ENCODE measurements at places on chromosomes 16 and 17.

GRCh38 chr17:63446753-63447470 lies 806 bp upstream of the CYB561 start:
- no peak for DNase-seq

GRCh38 chr16:65283181-65283651 lies 161.4 kb upstream of the CDH11 start:
- no peak for DNase-seq

- no peak for DNase-seq
Observed at GRCh38 chr16:84725481-84726078, 25.8 kb downstream of the USP10 start.

DNA sequence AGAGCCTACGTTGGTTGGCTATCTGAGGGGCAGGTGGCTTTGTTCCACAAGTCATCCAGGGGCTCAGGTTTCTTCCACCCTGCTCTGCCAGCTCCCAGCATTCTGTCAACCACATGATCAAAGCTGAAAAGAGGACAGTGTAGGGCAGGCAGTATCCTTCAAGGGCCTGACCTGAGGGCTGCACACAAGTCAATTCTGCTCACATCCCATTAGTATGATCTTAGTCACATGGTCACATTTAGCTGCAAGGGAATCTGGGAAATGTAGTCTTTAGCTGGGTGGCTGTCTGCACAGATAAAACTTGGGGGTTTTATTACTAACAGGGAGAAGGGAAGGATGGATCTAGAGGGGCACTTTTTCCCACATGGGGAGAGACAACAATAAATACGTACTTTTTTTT lies 97.3 kb downstream of the SALL1 start:
- DNase-seq = no peak

DNA sequence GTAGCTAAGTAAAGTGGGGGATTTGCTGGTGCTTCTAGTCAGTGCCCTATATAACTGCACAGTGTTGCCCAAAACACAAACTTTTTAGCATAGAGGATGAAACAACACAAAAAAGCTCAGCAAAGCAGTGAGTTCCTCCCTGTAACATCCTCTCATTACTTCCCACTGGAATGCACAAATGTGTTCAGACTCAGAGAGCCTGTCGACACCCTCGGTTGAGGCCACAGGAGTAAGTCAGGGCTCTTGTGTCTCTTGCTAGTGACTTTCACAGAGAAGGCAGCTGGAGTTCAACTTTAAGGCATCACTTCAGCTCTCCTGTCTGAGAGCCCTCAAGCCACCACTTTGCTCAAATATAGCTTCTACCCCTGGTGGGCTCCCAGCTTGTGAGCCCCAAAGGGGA lies 107.2 kb upstream of the NETO2 start:
- no peak for DNase-seq

GRCh38 chr17:17514993-17515933 lies 19.1 kb upstream of the RASD1 start:
- DNase-seq = no peak

- DNase-seq = no peak
Observed at GRCh38 chr16:50261160-50261706, 5.1 kb upstream of the ADCY7 start.

GRCh38 chr17:3921006-3921405 lies 4.7 kb upstream of the P2RX1 start:
- no peak for DNase-seq

DNA sequence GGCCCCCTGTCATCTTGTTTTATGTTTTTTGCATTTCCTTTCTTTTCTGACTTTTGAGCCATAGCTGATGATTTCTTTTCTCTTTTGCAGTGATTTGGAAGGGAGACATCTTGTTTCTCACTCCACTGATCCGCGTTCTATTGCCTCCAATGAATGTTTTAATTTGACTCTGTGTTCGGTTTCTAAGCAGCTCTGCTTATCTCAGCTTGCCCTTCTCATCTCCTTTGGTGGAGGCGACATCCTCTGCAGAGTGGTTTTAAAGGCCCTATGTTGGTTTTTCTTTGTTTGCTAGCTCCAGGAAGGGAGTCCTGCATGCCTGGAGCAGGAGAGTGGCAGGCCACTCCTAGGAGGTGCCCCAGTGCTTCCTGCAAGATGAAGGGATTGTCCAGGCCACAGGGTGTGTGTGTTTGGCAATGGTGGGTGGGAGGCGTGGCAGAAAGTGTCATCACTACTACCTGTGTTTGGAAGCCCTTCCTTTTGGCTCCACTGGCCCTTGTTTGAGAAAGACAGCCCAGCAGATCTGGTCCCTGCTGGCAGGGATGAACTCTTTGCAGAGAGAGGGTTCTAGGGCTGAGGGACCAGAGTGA lies 13.6 kb downstream of the SMPD3 start:
- DNase-seq = no peak

DNA sequence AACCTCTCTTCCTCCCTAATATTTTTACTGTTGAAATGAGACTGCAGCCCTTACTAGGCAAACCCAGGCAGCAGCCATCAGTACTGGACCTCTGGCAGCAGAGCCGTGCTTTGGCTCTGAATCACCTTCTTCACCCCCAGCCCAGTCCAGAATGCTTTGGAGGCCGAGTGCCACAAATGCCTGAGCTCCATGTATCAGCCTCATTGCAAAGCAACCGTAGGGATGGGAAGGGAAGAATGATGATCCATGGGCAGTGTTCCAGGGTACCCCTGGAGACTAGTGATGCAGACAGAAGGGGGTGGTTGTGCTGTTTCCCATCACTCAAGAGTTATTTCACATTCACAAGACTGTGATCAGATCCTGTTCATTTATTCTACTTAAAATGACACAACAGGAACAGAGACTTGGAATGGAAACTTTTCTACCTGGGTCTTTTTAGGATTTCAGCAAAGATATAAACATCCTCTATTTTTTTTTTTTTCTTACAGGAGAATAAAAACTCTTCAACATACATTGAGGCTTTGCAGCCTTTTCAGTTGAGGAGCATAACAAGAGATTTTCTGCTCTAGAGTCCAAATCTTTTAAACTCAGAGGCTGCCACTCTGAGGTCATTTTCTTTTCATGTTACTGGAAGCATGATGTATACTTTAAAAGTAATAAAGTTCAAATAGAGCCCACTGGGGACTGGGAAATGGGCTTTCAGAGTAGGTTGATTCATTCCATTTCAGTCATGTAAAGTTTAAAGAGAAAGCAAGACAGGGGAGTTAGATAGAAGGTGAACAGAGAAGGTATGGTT lies 138.3 kb downstream of the KCNJ2 start:
- no peak for DNase-seq

GRCh38 chr16:85642762-85643358 lies 29.7 kb downstream of the GSE1 start:
- DNase-seq = peak; percentile 63

GRCh38 chr16:73154063-73154870 lies 106.3 kb upstream of the ZFHX3 start:
- DNase-seq = no peak

- DNase-seq = no peak
Observed at GRCh38 chr17:42844761-42845555, 578 bp downstream of the AOC2 start.

GRCh38 chr16:18983565-18984434 lies at the start of gene TMC7:
Gene TMC7, plus strand, starts transcription at chr16:18983934. Its CDS starts 130 bp downstream, at chr16:18984064.
- DNase-seq = peak; percentile 63

GRCh38 chr17:36849871-36850348 lies 87.4 kb upstream of the LHX1 start:
- no peak for DNase-seq
